ENCODE measurements at places on chromosomes 12 and 14. TPM values are rescaled to one million over a fixed set of nuclear protein-coding genes. Genes with fewer than 3 reads are reported as not detected.

- DNase-seq: no peak
These were observed 49.7 kb downstream of the KICS2 start for GRCh38 chr12:64172143-64172970.

DNA sequence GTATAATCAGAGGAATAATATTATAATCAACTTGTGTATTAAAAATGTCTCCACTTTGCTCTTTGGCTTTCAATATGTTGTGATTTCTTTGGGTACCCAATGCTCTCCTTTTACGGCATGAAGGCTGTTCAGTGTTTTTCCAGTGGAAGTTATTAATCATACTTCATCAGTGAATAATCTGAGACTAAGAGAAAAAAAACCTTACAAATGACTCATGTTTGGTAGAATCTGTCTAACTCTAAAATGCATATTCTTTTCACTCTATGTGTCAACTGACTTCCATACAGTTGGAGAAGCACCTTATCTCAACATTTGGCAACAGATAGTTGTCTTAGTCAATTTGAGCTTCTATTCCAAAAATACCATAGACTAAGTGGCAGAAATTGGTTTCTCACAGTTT, 82.2 kb downstream of the PTPRO start:
- no peak for DNase-seq

DNA sequence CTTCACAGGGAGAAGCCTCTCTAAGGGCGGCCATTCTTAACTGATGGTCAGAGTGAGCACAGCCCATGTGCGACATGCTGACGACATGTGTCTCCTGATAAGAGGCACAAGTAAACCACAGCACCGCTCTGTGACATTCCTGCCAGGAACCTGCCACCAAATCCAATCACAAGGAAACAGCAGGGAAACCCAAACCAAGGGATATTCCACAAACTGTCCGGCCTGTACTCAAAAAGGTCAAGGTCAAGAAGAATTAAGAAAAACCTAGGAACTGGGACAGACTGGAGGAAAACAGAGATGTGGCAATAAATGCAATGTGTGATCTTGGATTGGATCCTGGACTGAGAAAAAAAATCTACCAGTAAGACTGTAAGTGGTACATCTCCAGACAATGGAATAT, 91.9 kb downstream of the SYNE3 start:
- DNase-seq: no peak

- DNase-seq: no peak
These were observed 18.0 kb downstream of the MAP1LC3B2 start for GRCh38 chr12:116577154-116577561.

DNA sequence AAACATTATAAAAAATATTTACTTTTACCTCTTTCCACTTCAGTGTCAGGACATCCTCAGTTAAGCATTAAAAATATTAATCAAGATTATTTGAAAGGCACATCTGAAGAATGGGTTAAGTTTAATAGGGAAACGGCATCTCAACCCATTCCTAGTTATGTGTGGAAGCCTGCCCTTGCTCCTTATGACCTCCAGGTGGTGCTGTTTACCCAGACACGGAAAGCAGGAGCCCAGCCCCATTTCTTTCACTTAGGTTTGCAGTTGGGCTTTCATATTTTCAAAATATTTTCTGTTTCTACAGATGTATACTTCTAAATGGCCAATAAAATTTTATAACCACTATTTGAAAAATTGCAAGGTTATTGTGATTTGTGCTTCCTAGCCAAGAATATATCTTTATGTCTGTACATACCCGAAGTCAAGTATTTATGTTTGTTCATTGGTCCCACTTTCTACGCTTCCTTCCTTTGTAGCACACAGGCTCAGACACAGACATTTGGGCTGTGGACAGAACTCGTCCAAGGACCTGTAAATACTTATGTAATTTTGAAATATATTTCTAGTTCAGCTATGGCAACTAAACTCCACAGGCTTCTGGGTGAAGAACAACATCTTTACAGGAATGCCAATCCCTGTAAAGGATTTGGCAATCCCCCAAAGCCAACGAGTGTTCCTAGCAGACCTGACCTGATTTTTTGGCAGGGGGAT, 247.1 kb downstream of the AKAP6 start:
- DNase-seq: no peak

GRCh38 chr12:56947633-56948456, 9.6 kb downstream of the RDH16 start:
- DNase-seq: no peak

DNA sequence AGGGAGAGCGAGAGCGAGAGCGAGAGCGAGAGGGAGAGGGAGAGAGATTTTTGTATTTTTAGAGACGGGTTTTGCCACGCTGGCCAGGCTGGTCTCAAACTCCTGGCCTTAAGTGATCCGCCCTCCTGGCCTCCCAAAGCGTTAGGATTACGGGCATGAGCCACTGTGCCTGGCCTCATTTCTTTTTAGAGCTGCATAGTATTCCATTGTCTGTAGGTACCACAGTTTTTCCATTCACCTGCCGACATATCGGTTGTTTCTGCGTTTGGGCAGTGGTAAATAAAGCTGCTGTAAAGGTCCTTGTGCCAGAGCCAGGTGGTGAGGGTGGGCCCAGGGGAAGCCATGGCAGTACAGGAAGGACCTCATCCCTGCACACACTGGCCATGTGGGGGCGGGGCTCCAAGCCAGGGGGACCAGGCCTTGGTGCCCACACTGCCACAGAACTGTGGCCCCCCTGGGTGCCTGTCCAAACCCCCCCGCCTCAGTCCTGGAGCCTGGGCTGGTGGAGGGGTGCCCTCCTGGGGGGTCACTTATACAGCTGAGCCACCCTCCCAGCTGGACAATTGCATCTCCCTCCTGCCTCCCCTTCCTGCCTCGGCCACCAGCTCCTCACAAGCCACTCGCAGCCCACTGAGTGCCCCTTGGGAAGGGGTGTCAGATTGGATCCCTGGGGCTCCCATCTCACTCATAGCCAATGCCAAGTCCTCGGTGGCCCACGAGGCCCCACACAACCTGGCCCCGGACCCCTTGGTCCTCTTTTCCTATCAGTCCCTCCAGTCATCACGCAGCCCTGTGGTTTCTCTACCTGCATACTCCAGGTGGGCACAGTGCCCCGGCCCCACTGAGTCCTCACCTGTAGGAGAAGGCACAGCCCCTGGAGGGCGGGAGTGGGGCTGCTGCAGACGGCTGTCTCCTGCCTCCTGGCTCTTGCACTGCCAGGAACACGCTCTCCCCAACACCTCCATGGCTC, 1.7 kb upstream of the PUS1 start:
- DNase-seq: peak; percentile 64

DNA sequence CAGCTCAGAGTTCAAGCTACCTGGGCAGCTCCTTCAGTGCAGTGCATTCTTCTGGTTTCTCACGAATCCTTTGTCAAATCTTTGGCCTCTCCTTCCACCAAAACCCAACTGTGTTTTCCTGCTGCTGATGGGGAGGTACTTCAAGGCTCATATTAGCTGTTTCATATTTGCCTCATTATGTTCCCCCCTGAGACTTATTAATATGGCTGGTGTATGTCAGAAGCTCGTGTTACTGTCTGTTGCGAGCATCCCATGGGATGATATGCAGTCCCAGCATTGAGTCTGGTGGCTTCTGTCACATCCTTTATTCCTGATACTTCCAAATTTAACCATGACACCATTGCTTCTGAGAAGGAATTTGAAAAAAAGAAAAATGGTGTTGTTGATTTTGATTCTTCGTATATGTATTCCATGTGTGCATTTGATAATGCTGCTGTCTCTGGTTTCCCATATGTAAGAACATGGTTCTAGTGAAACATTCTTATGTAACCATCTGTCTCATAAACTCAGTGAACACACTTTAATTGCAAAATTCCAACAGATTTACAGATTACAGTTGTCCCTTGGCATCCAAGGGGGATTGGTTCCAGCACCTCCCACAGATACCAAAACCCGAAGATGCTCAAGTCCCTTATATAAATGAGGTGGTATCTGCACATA, 149.1 kb downstream of the KICS2 start:
- DNase-seq: no peak

DNA sequence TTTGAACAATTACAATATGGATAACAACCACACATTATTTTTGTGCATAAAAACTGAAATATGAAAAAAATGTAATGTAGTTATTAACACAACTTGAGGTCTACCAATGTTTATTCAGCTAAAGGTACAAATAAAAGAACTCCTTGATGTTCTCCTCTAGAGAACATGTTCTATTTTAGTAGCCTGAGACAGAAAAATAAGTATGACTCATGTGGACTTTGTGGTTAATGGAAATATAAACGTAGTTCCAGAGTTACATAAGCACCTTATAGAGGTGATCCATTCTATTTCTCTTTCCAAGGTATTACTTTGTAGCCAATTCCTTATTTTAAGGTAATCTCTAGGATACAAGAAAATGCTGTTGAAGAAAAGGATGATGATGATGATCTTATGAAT, 25.7 kb downstream of the ALKBH1 start:
- DNase-seq: no peak

GRCh38 chr14:59829469-59830337, 40.9 kb downstream of the RTN1 start:
- no peak for DNase-seq

- DNase-seq: peak; percentile 15
These were observed 69.7 kb downstream of the LGMN start for GRCh38 chr14:92678766-92679165.

DNA sequence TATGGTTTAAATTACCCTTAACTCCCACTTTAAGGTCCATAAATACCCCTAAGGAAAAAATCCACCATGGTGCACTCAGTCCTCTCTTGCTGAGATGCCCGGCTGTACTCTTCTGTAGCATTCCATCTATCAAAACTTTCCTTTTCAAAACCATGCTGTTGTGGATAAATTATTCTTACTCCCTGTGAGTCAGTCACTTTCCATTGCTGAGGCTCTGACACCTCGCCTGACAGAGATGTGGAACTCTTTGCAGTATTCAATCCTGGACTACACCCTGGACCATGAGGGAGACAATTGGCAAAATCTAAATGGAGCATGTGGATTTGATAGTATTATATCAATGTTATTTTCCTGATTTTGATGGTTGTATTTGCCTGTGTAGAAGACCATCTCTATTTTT, 49.1 kb downstream of the AVPR1A start:
- no peak for DNase-seq

- DNase-seq: no peak
These were observed 70.7 kb downstream of the BBS10 start for GRCh38 chr12:76277480-76277879.

DNA sequence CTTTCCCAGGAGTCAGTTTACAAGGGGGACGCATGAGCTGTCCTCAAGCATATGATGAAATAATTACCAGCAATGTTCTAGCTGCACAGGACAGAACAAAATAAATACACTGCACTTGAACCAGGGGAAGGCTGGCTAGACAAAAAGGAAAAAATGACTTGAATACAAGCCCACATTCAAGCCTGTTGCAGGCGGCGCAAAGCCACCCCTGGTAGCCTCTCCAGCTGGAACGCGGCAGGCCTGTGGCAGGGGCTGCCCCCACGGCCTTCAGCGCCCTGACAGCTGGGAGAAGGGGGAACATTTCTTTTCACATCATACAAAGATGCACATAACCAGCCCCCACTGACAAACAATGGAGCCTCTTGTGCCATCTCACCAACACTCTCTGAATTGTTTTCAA, 57.1 kb downstream of the TRAFD1 start:
- DNase-seq: no peak

DNA sequence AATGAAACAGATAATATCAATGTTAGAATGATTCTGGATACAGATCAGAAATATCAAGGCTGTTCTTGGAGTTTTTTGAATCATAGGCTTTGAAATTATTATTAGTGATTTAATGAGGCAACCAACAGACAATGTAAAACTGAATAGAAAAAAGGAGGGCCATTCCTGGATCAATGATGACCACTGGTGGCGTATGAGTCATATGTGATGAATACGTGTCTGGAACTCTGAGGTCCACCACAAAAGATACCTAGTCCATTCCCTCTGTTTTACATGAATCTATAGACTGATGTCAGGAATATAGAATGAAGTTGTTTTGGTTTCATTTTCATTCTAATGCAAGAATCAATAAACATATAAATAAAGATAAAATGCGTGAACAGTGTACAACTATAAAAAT, 78.3 kb upstream of the RTL1 start:
- DNase-seq: no peak

GRCh38 chr14:62722406-62722805, 322.9 kb downstream of the KCNH5 start:
- no peak for DNase-seq

DNA sequence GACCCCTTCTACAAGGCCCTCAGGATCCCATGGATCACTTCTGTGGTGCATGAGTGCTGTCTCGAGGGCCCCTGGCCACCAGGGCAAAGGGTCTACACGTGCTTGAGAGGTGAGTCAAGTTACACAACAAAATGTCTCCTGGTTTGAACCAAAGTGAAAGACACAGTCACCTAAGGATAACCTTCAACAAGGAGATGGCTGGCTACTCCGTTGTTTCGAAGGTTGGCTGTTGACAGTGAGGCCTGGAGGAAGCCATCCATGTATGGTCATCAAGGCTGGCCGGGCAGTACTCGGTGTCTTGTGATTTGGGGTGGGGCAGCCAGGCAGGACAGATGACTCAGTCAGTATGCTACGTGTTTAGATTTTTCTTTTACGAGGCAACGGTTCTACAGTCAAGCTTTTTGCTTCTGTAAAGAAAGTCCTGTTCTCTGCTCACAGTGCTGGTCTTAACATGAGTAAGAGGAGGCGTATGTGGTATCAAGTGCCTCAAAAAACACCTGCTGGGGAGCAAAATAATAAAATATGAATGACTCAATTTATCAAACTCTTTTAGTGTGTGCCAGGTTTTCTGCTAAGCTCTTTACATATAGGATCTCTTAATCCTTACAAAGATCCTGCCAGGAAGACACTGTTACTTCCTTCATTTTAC, 18.0 kb upstream of the NT5DC3 start:
- DNase-seq: no peak

BCL7A gene
- 11.4 TPM for total RNA-seq

TGFB3 gene
- 25.4 TPM for total RNA-seq

KIF5A gene
- 0.14 TPM for total RNA-seq

TMEM30B gene
- total RNA-seq: 22.5 TPM

GLIPR1 gene
- 38.2 TPM for total RNA-seq

KIF26A gene
- total RNA-seq: 5.9 TPM

NRL gene
- total RNA-seq: 2.8 TPM

SIRT4 gene
- total RNA-seq: 2.4 TPM

IFNG-AS1 gene
- not detected for total RNA-seq

SIX6 gene
- total RNA-seq: not detected

LRIG3 gene
- total RNA-seq: 40.5 TPM

LRRC10 gene
- not detected for total RNA-seq

PPP2R5C gene
- 165 TPM for total RNA-seq

TAS2R8 gene
- not detected for total RNA-seq

MGST1 gene
- 357 TPM for total RNA-seq

Measured in upper lobe of right lung (tissue), 1 donor.